ENCODE measurements at places on chromosomes 7 and 10.
A peak's percentile ranks its signal among the peaks of the same experiment; 100 is the strongest.

- DNase-seq = no peak
Measured at GRCh38 chr10:94546901-94547185, 1.3 kb downstream of the HELLS start.

GRCh38 chr7:901388-902154, 25.2 kb downstream of the GET4 start:
- peak; percentile 41 for DNase-seq

- no peak for DNase-seq
Measured at GRCh38 chr10:103751667-103752290, 103.6 kb downstream of the SH3PXD2A start.

- DNase-seq = no peak
Measured at GRCh38 chr10:83142074-83142563, 997.2 kb upstream of the GHITM start.

DNA sequence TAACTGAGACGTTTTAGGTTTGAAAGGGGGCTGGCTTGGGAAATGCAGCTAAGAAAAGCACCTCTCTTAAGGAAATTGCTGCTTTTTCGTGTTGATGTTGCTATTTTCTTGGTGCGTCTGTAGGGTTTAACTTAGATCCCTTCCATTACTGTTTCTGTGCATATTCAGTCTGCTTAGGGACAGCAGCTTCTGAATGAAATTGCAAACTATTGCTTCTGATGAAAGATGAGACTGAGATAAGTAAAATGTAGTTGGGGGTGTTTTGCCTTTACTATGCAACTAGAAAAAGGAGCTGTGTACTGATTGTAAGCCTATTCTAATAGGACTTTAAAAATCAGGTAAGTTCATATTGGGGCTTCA, 772 bp downstream of the HDAC9 start:
- no peak for DNase-seq

GRCh38 chr10:92729886-92730285, 40.1 kb downstream of the HHEX start:
- DNase-seq = no peak

Data from activated CD4-positive, alpha-beta T cell treated with anti-CD3 and anti-CD28 coated beads, Interleukin-2, amount 50 U/mL, for 1 hour (primary cell).